ENCODE measurements at places on chromosomes 5 and 9.

DNA sequence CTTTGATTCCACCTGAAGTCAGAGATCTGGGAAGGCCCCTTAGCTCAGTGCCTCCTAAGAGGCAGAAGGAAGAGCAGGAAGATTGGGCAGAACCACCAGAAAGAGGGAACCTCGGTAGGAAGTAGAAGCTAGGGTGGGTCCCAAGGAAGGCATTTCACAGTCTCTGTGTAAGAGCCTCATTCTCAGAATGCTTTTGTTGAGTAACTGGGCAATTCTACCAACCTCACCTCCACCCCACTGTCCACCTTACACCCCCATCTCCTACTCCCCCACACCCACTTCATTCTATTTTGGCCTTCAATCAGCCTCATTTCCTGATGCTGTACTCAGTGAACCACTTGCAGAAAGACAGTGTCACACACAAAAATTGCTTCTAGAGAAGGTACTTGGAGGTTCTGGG lies 3.5 kb downstream of the HBEGF start:
- no peak for DNase-seq

DNA sequence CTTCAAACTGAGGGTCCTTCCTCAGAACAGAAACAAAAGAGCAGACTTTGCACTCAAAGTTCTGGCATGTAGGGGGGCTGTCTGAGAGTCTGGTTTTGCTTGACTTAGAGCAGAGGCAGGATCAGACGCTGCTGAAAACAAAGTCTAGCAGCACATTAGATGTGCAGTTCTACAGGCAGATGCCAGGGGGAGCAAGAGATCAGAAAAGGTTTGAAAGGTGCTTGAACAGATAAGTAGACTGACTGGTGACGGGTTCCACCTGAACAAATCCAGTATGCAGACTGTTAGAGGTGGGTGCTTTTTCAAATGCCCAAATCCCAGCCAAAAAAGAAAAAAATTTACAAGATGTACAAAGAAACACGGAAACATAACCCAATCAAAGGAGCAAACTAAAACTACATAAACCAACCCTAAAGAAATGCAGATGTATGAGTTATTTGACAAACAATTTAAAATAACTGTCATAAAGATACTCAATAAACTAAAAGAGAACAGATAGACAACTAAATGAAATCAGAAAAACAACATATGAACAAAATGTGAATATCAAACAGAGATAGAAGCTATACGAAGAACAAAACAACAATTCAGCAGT lies 194.7 kb upstream of the FREM1 start:
- DNase-seq, result no peak

GRCh38 chr5:84474126-84474525 lies 89.4 kb upstream of the EDIL3 start:
- no peak for DNase-seq

DNA sequence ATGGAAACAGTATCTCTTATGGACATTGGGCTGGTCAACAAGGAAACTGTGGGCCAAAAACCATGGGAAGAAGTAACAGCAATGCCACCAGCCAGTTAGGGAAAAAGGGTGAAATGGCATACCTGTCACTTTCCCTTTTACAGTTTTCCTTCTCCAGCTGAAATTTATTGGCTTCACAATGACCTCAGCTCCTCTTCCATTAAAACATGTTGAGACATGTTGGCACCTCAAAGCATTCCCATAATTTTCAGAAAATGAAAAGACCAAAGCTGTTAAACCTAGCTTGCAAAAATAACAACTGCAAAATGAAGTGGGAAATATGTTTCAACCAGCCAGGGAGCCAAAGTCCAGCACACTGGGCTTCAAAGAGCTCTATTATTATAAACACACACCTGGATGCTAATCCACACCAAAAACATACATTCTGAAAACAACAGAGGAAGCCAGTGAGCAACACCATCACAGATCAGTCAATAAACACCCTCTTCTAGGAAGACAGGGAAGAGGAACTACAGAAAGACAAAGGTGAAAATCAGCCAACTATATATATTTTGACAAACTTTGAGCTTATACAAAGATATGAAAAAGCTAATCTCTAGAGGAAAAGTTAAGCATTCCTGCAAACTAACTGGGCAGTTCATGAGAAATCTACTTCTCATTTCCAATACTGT lies 78.4 kb upstream of the PTGER4 start:
- no peak for DNase-seq

DNA sequence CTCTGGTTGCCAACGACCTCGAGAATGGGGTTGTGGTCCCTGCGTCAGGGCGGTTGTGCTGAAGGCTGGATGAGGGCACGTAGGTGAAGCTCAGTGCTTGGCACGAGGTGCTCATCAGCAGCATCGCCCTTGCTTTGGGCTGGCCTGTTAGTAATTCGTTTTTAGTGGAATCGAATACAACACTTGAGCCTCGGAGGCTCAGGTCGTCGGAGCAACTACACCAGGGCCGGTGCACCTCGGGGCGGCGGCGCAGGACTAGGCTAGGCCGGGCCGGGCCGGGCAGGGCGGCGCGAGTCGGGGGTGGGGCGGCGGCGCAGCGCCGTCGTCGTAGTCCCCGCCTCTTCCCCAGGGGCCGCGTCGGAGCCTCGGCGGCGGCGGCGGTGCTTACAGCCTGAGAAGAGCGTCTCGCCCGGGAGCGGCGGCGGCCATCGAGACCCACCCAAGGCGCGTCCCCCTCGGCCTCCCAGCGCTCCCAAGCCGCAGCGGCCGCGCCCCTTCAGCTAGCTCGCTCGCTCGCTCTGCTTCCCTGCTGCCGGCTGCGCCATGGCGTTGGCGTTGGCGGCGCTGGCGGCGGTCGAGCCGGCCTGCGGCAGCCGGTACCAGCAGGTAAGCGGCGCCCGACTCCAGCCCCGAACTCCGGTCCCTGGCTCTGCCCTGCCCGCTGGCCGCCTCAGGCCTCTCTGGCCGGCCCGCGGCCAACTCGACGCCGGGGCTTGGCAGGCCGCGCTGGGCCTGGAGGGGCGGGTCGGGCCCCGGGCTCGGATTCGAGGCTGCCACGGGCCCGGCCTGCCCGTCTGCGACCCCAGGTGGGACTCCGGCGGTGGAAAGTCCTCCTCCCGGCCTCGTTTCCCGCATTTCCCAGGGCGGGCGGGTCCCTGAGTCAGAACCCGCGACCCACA lies at the start of gene NDFIP1:
Gene NDFIP1 (plus strand): TSS at position 348 of the 899 bp plus-strand sequence. CDS start 196 bp downstream, at position 544.
- peak; percentile 33 for DNase-seq

DNA sequence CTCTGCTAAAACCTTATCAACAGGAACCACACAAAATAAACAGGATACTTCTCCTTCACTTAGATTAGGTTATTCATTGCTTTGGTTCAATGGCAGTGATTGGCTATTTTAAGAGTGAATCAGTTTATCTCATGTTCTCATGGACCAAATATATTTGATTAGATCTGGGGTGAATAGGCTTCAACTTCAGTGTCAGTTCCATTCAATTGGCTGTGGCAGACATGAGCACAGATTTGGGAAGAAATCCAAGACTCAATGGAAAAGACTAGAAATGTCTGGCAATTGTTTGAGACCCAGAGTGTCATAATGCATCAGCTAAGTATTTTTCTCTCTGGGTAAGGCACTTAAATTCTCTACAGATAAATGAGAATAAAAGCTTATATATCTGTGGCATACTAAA lies 37.1 kb downstream of the CDH18 start:
- DNase-seq, result no peak

GRCh38 chr5:55852503-55852902 lies 1.3 kb downstream of the IL31RA start:
- no peak for DNase-seq

DNA sequence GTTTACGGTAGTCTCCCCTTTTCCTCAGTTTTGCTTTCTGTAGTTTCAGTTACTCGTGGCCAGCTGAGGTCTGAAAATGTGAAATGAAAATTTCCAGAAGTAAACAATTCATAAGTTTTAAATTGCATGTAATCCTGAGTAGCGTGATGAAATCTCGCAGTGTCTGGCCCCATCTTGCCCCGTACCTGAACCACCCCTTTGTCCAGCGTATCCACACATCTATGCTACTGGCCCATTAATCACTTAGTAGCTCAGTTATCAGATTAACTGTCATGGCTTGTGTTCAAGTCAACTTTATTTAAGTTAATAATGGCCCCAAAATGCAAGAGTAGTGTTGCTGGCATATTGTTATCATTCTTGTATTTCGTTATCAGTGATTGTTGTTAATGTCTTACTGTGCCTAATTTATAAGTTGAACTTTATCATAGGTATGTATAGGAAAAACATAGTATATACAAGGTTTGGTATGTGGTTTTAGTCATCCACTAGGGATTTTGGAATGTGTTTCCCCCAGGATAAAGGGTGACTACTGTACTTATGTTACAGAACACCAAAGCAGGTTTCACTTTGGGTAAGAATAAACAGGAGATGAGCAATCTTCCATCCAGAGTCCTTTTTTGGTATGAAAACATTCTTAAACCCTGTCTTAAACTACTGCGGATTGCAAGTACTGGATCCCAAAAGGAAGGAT lies 118.4 kb upstream of the KCNN2 start:
- no peak for DNase-seq

- DNase-seq, result no peak
These were observed 364.1 kb downstream of the EFNA5 start for GRCh38 chr5:107306594-107306993.

DNA sequence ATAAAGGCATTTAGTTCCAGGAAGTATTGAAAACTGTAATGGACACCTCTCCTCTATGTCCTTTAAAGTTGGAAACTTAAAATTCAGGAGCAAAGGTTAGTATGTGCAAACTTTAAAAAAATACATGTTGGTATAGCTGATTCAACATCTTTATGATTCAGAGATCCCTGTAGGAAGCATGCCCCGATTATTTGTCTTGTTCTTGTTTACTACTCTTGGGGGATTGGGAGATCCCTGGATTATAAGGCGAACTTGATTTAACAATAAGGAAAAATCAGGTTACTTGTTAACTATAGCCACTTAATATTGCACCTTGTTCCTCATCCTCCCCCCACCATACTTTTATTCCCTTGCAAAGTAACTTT lies 1.7 kb downstream of the F2RL1 start:
- no peak for DNase-seq

DNA sequence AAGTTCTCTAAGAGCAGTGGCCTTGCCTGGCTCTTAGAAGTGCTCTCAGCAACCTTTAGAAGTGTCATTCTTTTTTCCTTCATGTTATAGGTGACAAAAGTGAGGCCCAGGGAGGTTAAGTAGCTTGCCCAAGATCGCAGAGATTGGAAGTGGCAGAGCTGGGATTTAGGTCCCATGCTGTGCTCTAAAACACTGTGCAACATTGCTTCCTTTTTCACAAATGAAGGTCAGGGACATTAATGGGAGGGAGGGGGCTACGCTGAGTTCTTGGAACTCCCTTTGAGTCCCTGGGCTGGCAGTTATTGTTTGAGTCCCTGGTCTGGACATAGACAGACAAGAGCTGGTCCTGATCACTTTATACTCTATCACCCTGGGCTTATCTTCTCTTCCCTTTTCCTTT lies 45.3 kb downstream of the PAM start:
- DNase-seq, result no peak

- no peak for DNase-seq
These were observed 678.7 kb downstream of the MAT2B start for GRCh38 chr5:164184158-164184557.

- no peak for DNase-seq
These were observed 197.0 kb downstream of the ARHGEF28 start for GRCh38 chr5:73822989-73823339.
